ENCODE measurements at places on chromosomes 2 and 18. TPM values are rescaled to one million over a fixed set of nuclear protein-coding genes. Genes with fewer than 3 reads are reported as not detected.

DNA sequence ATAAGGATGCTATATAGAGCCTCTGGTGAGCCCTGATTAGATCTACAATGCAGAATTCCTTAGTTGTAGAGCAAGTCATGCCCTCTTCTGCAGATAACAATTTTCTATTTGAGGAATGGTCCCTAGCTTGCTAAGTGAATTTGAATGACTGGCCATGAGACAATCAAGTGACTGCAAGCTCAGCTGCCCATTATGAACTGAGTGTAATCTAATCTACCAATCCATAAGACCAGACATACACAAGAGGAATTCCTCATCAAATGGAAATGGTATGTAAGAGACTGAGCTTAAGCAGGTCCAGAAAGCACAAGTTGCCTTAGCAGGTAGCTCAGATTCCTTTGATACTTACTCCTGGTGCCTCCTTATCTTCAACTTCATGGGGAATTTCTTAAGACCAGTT, 4.8 kb upstream of the ANKRD44 start:
- DNase-seq = no peak

DNA sequence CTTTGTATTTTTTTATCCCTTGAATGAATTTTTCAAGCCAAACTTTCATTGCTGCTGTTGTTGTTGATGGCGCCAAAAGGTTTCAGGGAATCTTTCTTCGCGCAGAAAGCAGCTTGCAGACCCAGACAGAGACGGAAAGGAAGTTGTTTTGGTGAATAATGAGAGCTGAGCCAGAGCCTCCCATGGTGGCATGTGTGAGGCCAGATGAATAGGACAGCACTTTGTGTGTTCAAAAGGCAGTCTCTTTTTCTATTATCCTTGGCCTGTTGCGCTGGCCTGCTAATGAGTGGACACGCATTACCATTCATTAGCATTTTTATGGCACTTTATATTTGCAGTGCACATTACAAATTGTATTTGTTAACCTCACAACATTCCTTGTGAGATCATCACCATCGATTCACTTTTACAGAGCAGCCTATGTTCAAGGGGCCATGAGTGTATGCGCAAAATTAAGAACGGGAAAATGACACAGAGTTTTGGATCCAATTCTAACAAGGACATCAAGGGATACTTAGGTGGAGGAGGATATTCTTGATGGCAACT, 754.7 kb downstream of the BCL11A start:
- no peak for DNase-seq

- no peak for DNase-seq
Measured at GRCh38 chr2:182077448-182078142, 91.9 kb downstream of the PPP1R1C start.

Gene CSRNP3
- 0.25 TPM for total RNA-seq

DNA sequence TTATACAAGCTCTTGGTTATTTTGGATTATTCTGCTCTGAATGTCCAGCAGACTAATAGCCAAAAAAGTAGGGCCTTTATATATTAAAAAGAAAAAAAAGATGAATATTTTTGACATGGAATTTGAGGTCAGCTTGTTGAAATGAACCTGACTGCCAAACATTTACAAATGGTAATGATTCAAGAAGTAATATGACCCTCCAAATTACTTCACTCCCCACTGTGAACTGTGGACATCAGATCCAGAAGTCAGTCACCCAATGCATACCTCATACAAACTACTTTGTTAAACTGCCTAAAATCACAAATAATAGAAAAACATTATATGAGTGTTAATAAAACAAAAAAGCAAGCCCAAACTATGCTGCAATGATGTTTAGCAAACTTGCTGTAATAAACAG, 10.0 kb downstream of the EPG5 start:
- no peak for DNase-seq

DNA sequence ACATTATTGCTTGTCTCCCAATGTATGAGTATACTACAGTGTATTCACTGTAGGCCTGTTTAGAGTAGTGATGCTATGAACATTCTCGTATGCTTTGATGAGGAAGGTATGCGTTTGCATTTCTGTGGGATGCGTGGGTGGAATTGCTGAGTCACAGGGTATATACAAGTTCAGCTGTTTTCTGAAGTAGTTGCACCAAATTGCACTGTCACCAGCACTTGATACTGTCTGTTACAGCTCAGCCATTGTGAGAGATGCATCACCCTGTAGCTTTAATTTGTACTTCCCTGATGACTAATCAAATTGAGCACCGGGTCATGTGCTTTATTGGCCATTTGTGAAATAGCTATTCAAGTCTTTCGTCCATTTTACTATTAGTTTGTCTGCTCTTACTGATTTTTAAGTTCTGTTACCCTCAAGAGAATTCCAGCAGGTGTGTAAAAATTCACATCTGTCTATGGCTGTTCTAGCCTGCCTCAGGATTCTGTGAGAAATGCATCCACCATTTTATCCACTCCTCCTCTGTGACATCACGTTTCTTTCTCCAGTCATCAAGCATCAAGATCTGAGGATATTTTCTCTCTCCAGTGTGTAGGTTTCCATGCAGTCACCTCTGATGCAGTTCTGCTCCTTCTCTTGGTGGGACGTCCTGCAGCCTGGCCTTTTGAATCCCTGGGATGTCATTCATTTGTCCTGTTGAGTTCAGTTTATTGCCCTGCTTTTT, 72.5 kb downstream of the DGKD start:
- DNase-seq = no peak

DNA sequence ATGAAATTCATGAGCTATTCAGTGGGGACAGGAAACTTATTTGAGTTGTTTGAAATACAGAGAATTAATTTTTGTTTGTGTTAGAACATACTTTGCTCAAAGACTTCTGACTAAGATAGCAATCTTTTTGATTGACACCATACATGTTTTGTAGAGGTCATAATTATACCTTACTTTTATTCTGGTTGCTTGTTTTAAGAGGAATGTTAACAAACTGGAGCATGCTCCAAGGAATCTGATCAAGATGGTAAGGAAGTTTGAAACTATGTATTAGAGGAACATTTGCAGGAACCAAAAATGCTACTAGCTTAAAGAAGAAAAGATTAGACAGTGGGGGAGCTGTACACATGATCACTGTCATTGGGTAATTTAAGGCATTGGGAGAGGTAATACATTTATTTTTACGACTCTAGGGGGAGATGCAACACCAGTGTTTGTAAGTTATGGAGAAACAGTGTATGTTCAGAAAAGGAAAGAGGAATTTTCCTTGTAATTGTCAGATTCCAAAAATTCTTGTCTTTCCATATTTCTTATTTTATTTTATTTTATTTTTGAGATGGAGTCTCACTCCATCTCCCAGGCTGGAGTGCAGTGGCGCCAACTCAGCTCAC, 8.0 kb downstream of the AGFG1 start:
- DNase-seq = no peak

Gene STON1
- total RNA-seq = 1.6 TPM

DNA sequence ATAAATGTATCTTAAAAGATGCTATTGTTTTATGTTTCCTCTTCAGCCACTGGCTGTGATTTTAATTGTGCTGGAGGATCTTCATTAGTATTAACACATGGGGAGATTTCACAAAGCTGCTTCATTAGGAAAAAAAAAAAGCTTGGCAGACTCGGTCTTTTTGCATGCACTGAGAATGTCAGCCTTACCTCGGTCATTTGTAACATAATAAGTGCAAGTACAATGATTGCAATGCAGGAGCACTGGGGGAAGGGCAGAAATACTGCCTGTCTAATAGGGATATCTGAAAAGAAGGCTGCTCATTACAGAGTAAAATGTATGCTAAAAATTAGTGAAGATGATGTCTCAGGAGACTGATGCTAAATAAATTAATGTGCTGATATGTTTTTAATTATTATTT, 1.3 kb upstream of the BAZ2B start:
- DNase-seq = no peak

GRCh38 chr2:39069890-39070465, 50.9 kb downstream of the SOS1 start:
- no peak for DNase-seq
